ENCODE measurements at places on chromosomes 1 and 21. TPM values are rescaled to one million over a fixed set of nuclear protein-coding genes. Genes with fewer than 3 reads are reported as not detected.

Gene PCP4L1
- 13.0 TPM for total RNA-seq

Gene SH2D1B
- total RNA-seq, result not detected

Gene ZMYND12
- 0.64 TPM for total RNA-seq

Gene AQP10
- total RNA-seq, result not detected

Gene ADORA1
- total RNA-seq, result 19.1 TPM

Gene CD52
- total RNA-seq, result not detected

Gene RGS1
- 14.8 TPM for total RNA-seq

Gene SV2A
- total RNA-seq, result 63.2 TPM

Gene AADACL4
- total RNA-seq, result not detected

Gene LCE3E
- total RNA-seq, result not detected

Gene TMPRSS15
- 0.18 TPM for total RNA-seq

Gene FCER1A
- total RNA-seq, result not detected

Gene LPAR3
- 0.27 TPM for total RNA-seq

Gene ROR1
- 14.0 TPM for total RNA-seq

DNA sequence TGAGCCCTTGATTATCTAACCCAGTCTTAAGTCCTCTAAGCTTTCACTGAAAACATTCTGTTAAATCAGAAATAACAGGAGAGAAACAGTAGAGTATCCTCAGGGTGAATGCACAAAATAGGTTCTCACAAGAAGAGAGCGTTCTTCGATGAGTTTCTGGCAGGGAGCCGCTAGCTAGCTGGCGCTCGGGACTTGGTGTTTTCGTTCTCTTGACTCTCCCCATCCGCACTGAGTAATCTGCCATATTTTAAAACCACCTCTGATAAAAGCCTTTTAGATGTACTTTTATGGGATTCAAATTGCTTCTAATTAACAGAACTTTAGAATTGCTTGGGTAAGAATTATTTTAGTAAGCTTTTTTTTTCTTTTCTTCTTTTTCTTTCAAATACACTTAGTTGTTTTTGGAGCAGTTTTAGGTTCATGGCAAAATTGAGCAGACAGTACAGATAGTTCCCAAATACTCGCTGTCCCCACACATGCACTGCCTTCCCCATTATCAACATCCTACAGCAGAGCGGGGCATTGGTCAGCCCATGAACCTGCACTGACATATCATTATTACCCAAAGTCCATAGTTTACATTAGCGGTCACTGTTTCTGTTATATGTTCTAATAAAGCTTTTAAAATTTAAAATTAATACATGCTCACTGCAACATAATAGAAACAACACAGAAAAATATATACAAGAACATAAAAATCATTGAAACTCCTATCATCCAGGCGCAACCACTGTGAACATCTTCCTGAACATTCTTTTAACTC lies 35.4 kb downstream of the PRDM2 start:
- DNase-seq, result no peak

GRCh38 chr1:231842441-231842840 lies 215.9 kb downstream of the DISC1 start:
- DNase-seq, result no peak

- DNase-seq, result no peak
These were observed 14.0 kb upstream of the TMEM81 start for GRCh38 chr1:205098242-205098641.

GRCh38 chr1:61043010-61043820 lies 39.1 kb upstream of the NFIA start:
- DNase-seq, result peak; percentile 59

DNA sequence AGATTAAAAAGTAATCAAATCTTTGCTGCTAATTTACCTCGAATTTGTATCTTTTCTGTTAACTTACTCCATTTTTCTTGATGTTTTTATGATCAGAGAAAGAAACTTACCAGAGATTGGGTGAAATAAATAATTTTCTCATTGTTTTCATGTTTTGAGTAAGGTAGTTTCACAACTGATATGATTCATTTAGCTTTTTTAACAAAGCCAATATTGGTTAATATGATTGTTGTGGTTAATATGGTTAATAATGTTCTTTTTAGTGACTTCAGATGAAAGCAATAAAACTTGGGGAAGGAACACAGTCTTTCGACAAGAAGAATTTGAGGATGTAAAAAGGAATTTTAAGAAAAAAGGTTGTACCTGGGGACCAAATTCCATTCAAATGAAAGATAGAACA lies 48.1 kb downstream of the MAP3K21 start:
- no peak for DNase-seq

GRCh38 chr1:160086456-160086892 lies 5.1 kb downstream of the KCNJ9 start:
- peak; percentile 84 for DNase-seq

- DNase-seq, result peak; percentile 17
These were observed 70.0 kb downstream of the ALG14 start for GRCh38 chr1:95002540-95003432.

DNA sequence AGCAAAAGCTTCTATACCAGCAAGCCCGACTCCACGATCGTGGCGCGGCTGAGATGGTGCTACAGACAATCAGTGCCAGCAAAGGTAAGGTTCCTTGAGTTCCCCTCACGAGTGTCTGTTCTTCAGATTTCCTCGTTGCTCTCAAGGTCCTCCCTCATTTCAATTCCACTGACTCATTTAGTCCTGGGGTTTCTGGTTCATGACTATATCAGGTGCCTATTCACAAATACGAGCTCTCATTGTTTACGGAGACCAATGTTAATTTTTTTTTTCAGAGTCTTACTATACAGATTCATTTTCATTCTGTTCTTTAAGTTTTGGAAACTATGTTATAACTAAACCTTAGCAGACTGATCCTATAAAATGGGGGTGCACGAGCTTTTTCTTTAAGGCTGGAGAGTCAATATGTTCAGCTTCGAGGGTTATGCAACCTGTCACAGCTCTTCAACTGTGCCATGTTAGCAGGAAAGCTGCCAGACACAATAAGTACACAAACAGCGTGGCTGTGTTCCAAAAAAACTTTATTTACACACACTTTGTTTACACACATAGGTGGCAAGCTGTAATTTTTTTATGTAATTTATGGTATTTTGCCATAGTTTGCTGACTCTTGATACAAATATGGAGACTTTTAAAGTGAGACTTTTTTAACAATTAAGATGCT lies 134.3 kb downstream of the ZP4 start:
- no peak for DNase-seq

- no peak for DNase-seq
These were observed 14.3 kb upstream of the SEC16B start for GRCh38 chr1:177984136-177984525.

GRCh38 chr1:206447792-206448191 lies 22.5 kb upstream of the IKBKE start:
- no peak for DNase-seq

GRCh38 chr1:85494904-85495266 lies 29.9 kb upstream of the DDAH1 start:
- DNase-seq, result no peak

DNA sequence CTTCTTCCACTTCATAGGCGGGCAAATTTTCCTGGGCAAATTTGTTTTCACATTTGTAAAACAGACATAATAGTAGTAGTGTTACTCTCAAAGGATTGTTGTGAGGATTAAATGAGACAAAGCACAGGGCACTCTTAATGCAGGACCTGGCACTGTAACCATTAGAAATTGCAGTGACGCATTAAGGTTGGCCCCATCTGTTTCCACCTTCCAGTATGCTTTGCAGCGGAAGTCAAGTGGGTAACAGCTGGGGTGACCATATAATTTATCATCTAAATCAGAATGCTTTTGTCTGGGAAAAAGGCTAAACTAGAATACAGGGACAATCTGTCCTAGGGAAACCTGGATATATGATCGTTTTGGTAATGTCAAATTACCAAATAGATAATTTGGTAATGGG lies 132.5 kb upstream of the CACHD1 start:
- no peak for DNase-seq

DNA sequence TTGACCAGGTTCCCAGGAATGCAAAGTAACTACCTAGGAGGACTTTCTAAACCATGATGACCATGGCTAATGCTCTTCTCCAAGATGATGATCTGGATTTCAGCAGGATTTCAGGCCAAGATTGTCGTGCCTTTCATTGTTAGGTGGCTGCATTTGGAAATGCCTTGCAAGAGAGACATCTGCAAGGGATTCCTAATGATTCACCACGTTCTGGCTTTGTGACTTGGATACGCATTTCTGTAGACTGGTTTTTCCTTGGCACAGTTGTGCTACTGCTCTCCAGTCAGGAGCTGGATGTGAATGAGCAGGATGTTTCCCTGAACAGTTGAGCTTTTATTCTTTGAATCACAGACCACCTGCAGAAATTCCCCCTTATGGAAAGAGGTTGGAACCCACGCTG lies 212.4 kb downstream of the BACH1 start:
- no peak for DNase-seq

GRCh38 chr1:97761637-97762036 lies 159.2 kb downstream of the DPYD start:
- DNase-seq, result no peak

DNA sequence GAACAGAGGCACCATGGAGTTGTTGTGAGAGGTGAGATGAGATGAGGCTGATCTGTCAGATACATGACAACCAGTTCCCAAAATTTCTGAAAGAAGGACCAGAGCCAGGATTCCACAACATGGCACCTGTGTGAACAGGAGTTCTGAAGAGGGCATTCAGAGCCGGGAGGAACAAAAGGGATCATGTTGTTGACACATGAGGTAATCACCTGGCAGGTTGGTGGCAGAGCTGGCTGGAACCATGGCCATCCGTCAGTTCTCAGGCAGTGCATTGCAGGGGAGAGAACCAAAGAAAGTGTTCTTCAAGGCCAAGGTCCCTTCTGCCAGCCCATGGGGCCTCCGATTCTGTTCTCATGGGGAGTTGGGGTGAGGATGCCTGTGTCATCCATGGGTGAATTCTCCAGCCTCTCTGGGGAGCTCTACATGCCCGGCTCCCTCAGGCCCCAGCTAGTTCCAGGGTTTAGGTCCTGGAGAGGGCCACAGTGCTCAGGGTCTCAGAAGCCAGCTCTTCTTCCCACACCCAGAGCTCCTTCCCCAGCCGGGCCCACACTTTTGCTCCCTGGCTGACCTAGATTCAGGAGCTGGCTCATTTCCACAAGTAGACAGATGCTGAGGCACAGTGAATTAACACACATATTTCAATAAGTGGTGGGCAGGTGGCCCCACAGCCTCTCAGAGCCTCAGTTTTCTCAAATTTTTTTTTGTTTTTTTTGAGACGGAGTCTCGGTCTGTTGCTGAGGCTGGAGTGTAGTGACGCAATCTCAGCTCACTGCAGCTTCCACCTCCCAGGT lies 49.1 kb upstream of the CTPS1 start:
- no peak for DNase-seq

- no peak for DNase-seq
These were observed 113.6 kb downstream of the DMRTB1 start for GRCh38 chr1:53572815-53573173.

GRCh38 chr1:201933840-201934430 lies 12.4 kb downstream of the LMOD1 start:
- DNase-seq, result no peak

DNA sequence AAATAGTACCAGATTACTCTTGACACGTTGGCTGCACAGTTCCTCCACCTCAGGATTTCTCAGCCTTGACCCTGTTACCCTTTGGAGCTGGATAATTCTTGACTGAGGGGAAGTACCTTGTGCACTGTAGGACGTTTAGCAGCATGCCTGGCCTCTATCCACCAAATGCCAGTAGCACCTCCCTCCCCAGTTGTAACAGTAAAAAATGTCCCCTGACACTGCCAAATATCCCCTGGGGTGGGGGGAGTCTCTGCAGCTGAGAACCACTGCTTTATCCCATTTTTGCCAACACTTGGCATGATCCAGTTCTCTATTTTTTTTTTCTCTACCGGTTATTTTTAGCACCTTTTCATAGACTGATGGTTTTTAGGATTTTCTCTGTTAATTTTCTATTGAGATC lies 34.0 kb downstream of the C1orf198 start:
- DNase-seq, result no peak

DNA sequence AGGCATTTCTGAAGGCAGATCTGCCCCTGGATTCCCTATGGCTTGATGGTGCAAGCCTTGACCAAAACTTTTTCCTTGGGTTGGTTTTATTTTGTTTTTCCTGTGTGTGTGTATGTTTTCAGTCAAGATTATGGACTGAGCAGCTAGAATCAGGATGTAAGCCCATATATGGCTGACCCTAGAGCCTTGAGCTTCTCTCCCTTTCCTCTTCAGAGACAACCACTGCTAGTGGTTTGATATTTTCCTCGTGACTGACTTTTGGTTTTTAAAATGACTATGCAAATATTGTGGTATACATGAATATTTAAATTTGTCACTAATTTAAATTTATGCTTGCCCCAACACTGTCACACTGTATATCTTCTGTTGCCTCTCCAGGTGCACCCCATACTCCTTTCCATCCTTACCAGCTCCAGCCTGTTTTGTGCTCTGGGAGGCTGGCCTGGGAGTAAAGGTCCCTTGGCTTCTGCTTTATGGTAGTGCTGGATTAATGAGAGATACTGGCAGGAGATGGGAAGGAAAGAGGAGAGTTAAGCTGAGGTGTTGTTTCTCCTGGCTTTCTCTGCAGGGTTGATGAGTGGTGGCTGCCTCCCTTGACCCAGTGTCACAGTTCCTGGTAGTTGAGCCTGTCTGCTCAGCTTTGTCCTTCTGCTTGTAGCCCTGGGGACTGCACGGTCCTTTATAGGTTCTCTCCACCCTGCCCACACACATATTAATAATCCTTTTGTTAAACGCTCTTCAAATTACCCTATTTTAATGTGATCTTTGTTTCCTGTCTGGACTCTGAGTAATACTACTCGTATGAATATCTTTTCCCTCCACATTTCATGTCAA lies 44.4 kb downstream of the RWDD3 start:
- no peak for DNase-seq

GRCh38 chr1:38580594-38580993 lies 279.0 kb downstream of the RRAGC start:
- no peak for DNase-seq

GRCh38 chr1:198088360-198089071 lies 68.3 kb upstream of the NEK7 start:
- DNase-seq, result no peak

DNA sequence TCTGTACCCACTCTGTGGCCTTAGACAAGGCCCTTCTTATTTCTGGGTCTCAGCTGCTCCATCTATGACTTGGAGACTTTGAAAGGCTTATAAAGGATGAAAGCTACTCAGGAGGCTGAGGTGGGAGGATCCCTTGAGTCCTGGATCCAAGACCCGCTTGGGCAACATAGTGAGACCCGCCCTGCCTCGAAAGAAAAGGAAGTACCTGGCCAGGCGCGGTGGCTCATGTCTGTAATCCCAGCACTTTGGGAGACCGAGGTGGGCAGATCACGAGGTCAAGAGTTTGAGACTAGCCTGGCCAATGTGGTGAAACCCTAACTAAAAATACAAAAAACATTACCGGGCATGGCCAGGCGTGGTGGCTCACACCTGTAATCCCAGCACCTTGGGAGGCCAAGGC lies 13.4 kb downstream of the ID3 start:
- DNase-seq, result no peak

- DNase-seq, result no peak
These were observed 26.3 kb upstream of the EPB41 start for GRCh38 chr1:28887835-28888682.

- DNase-seq, result no peak
These were observed 100.2 kb downstream of the DMRTB1 start for GRCh38 chr1:53559391-53559815.

GRCh38 chr1:54833121-54833520 lies 32.0 kb upstream of the TTC22 start:
- no peak for DNase-seq

All from cerebellum (tissue), 4 donors.